ENCODE measurements at places on chromosomes 7 and 10.

DNA sequence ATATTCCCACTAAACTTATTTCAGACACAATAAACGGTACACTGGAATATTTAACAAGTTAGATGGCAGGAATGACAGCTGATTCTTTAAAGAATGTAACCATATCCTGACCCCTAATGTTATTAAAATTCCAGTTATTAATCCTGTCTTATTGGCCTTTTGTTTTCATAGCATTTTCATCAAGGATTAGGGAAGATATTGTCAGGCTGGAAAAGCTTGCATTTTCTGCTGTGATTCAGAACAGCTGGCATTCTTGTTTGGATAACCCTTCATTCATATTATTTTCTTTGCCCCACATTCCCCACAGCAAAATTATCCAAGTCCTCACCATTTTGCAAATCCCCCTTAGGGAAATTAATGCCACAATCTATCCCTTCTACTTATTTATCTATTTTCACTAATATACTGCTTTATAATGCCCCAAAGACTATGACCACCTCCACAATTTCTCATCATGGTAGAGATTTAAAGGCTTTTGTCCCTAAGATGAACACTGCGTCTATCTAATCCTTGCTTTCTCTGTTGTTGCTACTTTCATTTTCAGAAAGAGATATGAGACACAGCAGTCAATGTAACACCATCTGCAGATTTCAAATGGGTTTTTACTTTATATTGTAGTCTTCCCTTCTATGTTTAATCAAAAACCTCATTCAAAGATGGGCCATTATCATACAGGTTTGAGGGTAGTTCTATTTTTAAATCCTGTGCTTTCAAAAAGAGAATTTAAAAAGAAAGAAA is 475.1 kb downstream of the PARD3 start:
- DNase-seq: no peak

- no peak for DNase-seq
Measured at GRCh38 chr7:424301-424935, 95.2 kb downstream of the PDGFA start.

DNA sequence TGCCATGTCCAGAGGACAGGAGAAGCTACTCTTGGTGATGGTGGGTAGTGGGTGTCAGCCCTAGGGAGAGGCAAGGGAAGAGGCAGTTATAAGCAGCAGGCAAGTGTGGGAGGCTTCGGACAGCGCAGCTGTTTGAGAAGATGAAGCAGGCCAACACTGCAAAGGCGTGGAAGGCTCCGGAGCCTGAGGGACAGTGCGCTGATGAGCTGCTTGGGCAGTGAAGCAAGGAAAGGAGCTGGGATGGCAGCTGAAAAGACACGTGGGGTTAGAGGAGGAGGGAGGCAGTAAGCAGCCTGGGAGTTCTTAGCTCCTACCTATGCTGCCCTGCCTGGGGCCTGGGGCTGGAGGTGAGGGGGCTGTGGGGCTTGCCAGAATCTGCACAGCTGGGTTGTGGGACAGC is 50.1 kb upstream of the CRTAC1 start:
- DNase-seq: no peak

GRCh38 chr10:13003759-13004158 is 2.2 kb upstream of the CCDC3 start:
- no peak for DNase-seq

DNA sequence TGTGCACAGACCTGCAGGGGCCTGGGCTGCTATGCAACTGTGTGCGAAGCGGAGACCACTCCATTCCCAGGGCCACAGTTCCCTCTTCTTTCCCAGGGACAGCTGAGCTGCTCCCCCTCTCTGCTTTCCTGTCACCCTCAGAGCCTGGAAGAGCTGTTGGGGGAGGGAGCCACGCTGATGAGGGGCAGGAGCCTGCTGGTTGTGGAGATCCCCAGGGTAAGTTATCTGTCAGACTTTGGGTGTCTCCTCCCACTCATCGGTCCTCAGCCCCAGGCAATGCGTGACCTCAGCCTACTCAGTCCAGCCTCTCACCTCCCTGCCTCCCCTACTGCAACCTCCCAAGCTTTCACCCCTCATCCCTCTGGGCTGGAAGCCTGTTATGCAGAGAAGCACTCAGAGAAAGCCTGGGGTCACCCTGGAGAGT is 53.5 kb downstream of the ZNF467 start:
- DNase-seq: no peak

GRCh38 chr10:69839696-69840345 is 38.1 kb downstream of the COL13A1 start:
- DNase-seq: no peak

GRCh38 chr7:37433166-37433565 is 15.5 kb downstream of the ELMO1 start:
- DNase-seq: no peak

DNA sequence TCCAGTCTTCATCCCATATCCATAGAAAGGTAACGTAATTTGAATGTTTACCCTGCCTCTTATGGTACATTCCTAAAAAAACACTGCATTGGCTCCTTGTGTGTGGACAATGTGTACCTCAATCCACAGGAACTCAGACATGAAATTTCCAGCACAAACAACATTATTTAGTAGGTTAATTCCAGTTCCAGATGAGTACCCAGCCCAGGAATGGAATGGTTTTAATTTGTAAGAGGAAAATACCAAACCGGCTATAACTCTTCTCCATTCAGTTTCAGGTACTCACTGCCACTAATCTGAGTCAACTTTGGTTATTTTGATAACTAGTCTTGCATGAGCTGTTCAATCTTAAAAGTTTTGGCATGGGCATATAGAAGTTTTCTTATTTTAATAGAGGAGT is 39.0 kb downstream of the TFPI2 start:
- no peak for DNase-seq

DNA sequence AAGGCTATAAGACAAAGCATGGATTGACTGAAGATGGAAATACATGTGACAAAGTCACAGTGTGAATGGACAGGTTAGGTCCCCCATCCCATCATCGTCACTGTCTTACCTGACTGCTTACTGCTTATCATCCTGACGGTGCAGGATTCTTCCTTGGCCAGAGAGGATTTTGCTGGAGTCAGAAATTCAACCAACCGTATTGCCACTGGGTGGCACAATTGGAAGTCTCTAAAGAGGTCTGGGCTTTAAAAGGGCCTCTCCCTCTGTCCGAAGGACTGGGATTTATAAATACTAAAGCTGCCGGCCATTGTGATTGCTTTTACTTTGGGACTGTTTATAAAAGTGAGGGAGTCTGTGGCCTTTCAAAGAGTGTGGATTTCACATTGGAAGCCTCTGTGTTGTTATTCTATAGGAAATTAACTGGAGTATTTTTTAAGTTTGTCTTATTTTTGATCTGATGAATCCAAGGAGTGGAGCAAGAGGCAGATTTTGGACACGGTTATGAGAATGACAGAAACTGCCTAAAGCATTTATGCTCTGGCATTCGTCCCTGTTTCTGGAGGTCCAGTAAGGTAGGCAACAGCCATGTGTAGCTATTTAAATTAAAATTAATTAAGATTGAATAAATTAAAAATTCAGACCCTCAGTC is 113.3 kb upstream of the CREB5 start:
- no peak for DNase-seq

- DNase-seq: no peak
Measured at GRCh38 chr7:33804140-33804660, 101.1 kb upstream of the BMPER start.

- no peak for DNase-seq
Measured at GRCh38 chr10:14742382-14742781, 32.3 kb downstream of the FAM107B start.

GRCh38 chr7:135976312-135977006 is 700 bp downstream of the MTPN start:
- peak; percentile 32 for DNase-seq

Measured in CD4-positive, alpha-beta T cell treated with Interferon gamma for 1 hour (primary cell).